CD4-positive, alpha-beta T cell treated with Interleukin-17A for 4 hours (primary cell): ENCODE measurements at places on chromosomes 6 and 20.

GRCh38 chr6:7996538-7997111 is 67.6 kb downstream of the BLOC1S5 start:
- DNase-seq: no peak

DNA sequence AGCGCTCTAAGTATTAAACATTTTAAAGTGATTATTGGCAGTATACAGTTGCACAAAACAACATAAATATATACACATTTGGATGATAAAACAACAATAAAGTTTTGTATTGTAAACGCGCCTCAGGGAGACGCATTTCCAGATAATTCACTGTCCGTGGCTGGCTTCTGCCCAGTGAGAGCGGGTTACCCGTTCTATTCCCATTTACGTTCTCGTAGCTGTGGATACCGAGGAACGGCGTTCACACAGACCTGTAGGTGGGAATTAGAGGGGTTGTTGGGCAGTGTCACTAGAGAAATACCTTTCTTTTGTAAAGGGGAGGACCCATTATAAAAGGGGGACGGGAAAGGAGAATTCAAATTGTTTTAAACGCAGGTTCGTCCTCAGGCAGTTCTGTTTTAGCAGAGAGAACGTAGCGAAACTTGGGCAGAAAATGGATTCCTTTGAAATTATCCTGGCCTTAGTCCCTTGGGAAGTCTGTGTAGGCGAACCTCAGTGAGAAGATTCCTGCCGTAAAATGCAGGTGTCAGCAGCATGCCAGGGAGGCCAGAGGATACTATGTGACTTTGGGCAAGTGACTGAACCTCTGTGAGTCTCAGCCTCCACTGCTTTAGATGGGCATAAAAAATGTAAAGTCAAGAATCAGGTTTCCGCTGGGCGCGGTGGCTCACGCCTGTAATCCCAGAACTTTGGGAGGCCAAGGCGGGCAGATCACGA is 756 bp downstream of the MTG2 start:
- no peak for DNase-seq

GRCh38 chr6:169839898-169840631 is 88.6 kb downstream of the ERMARD start:
- DNase-seq: no peak

DNA sequence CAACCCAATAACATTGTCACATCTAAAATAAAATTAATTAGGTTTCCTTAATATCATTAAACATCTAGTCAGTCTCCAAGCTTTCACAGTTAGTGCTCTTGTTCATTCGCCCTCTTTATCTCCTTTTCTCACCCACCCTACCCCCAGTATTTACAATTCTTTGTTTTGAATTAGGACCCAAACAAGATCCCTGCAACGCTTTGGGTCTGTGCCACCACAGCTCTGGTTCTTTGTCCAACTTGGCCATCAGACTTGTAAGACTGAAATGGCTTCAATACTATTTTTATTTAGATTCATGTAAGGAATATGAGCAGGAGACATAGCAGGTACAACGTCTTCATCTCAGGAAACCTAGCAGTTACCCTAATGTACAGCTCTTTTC is 276.5 kb downstream of the CDKAL1 start:
- DNase-seq: no peak

DNA sequence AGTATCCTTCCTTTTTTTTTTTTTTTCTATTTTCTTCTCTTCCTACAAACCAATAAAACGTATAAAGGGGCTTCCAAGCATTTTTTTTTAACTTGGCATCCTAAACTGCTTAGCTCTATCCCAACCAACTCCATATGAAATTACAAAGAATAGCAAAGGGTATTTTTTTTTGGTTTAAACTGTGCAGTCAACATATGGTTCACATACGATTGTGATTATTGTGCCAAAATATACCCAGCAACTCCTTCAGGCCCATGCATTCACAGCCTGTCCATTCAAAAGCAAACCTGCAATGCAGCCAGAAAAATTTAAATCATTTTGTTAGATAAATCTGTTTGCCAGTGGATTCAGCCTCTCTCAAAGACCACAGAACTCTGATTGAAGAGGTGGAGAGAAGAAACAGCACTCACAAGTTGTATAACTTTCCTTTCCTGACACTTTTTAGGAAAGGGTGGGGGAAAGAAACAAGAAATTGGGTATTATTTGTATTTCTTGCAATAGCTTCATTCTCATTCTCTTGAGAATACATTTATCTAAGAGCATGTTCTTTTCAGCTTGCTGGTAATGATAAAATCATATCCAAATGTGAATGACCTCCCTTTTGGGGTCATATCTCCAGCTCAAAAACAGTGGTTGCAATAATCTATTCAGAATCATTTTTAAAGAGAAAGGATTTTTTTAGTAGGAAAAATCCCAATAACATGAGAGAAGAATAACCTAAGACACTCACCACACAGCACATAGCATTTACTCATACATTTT is 701.3 kb upstream of the CHD6 start:
- no peak for DNase-seq

DNA sequence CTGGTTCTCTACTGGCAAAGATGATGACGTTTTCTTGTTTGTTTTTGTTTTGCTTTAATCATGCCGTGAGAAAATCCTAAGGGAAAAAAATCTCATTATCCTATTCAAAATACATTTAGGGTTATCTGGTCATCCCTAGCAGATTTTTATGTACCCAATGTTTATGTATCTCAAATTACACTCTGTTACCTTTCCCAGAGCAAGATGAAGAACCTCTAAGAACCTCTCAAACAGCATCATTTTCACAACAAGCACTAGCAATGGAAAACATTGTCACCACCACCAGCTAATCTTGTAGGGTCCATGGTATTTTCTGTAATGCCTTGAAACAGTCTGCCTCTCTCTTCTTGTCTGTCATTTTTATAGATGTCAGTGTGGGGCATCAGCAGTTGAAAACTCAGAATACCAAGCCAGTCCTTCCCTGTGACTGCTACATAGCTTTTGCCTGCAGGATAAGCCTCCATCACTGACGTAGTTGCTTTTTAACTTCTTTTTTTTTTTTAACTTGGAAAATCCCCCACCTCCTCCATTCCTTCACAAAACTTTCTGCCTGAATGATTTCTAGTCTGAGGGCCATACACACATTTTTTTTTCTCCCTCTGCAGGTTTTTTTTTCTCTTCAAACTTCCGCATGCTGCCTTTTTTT is 2.4 kb upstream of the SNAP25 start:
- no peak for DNase-seq

DNA sequence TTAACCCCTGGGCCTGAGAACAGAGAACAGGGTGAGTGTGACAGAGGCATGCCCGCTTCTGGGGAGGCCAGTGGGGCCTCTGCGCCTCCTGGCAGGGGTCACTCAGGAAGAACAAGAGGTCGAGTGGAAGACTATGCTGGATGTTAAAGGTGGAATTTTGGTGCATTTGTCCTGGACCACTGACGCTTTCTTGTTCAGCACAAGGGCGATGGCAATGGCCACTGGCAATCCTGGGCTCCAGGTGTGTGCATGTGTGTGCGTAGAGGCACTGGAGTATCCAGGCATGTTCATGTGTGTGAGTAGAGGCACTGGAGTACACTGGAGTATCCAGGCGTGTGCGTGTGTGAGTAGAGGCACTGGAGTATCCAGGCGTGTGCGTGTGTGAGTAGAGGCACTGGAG is 23.5 kb upstream of the NPBWR2 start:
- no peak for DNase-seq

DNA sequence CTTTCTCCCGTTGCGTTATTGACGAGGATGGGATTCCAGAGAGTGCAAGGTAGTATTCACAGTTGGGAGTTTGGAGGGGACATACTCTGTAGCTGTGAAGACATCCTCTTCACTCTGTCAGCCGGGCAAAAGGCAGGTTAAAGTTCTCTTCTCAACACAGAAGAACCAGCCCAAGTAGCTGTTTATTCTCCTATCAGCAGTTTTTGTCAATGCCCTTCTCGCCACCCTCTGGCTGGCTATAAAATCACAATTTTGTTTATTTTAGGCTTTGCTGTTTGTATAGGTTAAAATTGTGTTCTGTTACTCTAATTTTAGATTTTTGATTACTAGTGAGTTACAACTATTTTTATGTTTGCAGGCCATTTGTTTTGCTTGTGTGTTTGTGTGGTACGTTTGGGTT is 37.9 kb upstream of the MAS1 start:
- DNase-seq: peak; percentile 42

GRCh38 chr6:88572449-88573139 is 390.8 kb downstream of the RNGTT start:
- no peak for DNase-seq

DNA sequence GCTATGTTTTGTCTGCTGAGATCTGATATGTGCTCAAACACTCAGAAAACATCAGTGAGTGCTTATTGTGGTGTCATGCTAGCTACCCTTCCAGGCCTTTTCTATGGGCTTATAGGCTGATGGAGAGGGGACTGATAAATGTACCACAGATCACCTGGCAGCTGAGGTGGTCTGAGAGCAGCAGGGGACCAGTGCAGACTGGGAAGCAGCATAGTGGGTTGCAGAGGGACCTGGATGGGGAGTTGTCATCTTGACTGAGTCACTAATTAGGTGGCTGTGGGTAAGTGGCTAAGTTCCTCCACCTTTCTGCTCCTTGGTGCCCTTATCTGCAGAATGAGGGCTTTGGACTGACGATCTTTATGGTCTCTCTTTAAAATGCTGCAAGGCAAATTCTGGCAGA is 2.8 kb downstream of the TMEM200A start:
- no peak for DNase-seq

DNA sequence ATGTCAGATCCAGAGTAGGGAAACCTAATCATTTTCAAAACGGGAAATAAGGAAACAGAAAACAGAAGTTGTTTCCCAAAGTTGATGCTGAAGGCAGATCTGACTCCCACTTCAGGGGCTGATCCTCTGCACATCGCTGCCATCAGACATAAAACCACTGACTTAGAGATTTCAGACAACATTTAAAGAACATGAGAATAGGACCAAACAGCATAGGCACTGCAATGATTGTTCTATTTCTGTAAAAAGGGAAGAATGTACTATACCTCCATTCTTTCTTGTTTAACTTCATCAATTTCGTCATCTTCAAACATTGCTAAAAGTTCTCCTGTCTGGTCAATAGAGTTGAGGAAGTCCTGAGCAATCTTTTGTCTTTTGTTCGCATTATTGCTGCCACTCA is 324.7 kb upstream of the RUNX2 start:
- DNase-seq: no peak

DNA sequence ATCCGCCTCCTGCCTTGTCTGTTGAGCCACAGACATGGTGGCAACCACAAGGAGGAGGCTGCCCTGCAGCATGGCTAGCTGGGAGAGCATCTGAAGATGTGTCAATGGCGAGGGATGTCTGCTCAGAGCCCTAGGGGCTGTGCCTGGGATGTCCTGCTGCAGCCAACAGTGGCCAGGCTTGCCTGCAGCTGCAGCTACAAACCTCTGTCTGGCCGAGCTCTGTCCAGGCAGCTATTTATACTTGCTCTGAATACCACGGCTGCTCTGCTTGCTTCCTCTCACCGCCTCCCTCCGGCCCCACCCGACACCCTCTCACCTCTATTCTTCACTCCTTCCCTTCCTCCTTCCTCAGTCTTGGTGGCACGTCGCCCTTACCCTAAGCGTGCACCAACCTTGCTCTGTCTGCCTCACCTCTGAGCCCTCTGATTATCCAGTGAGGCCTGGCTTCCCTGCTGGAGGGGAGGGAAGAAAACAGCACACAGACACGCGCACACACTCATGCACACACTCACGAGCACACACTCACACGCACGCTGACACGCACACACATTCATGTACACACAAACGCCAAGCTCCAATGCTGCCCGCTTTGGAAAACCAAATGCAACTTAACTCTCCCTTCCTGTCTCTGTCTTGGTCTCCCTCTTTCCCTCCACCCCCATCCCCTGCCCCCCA is at the start of gene ANGPT4:
Gene ANGPT4 (minus strand): TSS at position 210 of the 675 bp plus-strand sequence. CDS start 120 bp downstream, at position 90.
- no peak for DNase-seq

GRCh38 chr20:50017576-50018248 is 34.9 kb downstream of the SNAI1 start:
- DNase-seq: no peak

GRCh38 chr20:58447511-58448391 is 58.7 kb downstream of the VAPB start:
- DNase-seq: peak; percentile 70

- no peak for DNase-seq
Observed at GRCh38 chr6:84691978-84692623, 72.3 kb downstream of the TBX18 start.

DNA sequence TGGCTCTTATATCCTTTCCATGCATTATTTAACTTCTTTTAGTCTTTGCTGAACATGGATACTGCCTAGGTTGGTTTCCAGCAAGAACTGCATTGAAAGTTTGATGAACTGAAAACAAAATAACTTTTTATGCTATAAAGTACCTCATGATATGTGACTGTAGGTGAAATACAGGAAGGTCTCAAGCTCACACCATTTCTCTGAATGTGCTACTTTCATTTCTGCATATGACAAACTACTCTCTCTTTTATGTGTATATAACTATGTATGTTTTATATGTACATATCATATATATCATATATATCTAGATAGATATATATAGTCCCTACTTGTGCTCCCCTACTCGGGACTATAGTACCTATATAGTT is 65.9 kb downstream of the AIG1 start:
- no peak for DNase-seq

- peak; percentile 58 for DNase-seq
Observed at GRCh38 chr20:21048841-21049273, 57.3 kb downstream of the LINC00237 start.

- peak; percentile 47 for DNase-seq
Observed at GRCh38 chr6:105810105-105810921, 275.8 kb upstream of the PRDM1 start.

DNA sequence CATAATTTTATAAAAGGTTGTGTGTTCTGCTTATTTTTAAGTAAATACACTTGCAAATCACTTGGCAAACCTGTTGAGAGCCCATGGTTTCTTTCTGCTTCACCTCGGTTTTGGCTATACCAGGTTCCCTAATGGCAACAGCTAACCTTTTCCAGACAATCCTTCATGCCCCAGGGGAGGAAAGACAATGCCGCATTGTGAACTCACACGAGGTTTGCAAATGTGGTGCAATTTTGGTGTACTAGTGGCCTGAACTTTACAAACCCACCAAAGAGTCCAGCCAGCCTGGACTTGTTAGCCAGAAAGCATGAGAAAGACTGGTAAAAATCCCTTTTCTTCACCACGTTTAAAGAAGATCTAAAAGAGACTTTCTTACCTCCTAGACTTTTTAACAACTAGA is 84.8 kb upstream of the SOX4 start:
- DNase-seq: no peak
